NCI-H748 treated with DMSO at 0.1 percent for 48 hours (cell line): ENCODE measurements at places on chromosomes 12 and 14.
A peak's percentile ranks its signal among the peaks of the same experiment; 100 is the strongest.

DNA sequence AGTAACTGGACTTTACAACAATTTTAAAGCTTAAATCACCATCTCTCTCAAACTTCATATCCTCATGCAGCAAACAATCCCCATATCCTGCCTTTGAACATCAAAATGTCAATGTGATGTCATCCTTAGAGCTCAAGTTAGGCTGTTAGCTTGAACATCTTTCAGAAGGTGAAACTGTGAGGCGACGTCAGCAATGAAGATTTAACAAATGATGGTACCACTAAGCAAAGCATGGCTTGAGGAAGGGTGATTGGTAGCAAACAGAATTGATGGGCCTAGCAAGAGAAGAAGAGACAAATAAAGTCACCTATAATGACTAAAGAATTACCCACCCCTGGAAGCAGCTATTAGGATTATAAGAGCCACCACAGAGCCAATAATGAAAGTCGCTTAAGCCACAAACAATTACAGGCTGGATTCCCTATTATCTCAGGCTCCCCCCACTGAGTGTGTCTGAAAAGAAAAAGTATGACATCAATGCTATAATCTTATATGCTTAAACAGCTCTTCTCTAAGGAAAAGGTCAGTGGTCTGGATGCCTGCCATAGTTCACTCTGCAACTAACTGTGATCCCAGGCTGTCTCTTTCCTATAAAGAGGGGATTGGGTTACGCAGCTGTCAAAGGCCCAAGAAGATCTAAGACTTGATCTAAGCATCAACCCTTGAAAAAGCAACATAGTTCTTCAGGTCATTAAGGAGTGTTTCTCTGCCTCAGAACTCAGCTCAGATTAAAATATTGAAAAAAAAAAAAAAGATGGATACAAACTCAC, 18.1 kb downstream of the EGLN3 start:
- peak; percentile 68 for DNase-seq

- peak; percentile 75 for DNase-seq
Measured at GRCh38 chr12:109264095-109264942, 44.8 kb downstream of the FOXN4 start.

DNA sequence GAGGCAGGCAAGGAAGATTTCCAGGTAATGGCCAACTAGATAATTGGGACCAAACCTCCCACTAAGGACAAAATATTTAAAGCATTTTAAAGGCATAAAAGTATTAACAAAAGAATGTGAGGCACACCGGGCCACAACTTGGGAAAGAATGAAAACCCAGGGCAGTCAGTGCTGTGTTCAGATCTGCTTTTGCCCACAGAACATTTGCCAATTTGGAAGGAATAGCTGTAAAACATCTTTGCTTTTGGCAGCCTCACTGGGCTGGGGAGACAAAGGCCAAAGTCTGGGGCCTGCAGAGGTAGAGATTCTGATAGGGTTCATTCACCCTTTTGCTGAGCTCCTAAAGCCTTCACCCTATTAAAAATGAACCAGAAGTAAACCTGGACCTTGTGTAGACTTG, 82.3 kb downstream of the SYNE3 start:
- DNase-seq = no peak

GRCh38 chr12:96091833-96092232, 56.4 kb upstream of the LTA4H start:
- DNase-seq = no peak

DNA sequence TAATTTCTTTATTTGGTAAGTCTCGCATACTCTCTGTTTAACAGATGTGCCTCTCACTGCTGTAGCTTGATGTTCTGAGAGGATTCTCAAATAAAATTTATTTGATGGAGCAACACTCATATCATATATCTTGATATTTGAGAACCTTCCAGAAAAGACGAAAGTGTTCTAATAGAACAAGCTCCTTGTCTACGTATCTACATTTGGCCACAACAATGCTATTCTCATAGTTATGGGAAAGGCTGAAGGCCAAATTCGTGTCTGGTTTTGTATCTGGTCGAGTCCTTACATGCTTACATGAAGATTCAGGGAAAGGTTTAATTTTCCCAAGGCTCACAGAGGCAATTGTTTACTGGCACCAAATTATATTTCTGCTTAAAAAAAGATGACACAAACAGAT, 186.7 kb upstream of the SLC38A2 start:
- DNase-seq = no peak

GRCh38 chr14:68730348-68730747, 62.5 kb downstream of the ZFP36L1 start:
- no peak for DNase-seq

GRCh38 chr12:111444925-111445725, 39.4 kb downstream of the SH2B3 start:
- DNase-seq = no peak

DNA sequence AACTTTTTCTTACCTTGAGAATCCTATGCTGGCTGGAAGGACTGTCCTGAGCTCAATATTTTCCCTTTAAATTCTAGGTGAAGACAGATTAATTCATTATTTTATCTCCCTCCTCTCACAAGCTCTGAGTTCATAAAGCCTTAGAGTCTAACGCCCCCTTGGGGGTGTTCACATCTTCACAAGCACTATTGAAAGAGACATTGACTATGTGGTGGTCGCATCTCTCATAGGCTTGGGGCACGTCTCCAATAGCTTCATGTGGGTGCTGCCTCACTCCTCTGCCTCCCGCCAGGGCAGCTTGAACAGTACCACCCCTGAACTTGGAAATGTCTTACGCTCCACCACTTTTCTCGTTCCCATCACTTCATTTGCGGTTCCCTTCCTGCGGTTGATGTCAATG, 106.2 kb downstream of the UNC79 start:
- DNase-seq = no peak

- no peak for DNase-seq
Measured at GRCh38 chr14:71290960-71291466, 383.8 kb downstream of the PCNX1 start.

DNA sequence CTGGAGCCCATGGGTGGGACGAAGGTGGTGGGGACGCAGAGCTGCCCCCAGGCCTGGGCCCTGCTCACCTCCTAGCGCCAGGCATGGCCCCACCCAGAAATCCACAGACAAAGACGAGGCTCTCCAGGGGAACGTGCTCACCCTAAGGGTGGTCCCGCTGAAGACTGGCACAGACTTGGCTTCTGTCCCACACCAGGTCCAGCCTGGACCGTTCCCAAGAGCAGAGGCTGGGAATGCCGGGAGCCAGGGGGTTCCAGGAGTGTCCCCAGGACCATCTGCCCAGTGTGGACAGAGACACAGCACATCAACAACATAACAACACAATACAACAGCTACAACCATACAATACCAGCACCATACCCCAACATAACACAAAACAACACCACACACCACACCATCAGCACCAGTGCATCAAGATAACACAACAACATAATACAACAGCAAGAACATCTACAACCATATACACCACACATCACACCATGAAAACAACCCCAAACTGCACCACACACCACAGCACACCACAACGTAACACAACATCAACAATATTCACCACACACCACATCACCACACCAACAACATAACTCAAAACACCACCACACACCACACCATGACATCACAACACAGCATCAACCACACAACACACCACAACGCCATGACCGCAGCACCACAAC, 329.6 kb downstream of the ADGRD1 start:
- no peak for DNase-seq

DNA sequence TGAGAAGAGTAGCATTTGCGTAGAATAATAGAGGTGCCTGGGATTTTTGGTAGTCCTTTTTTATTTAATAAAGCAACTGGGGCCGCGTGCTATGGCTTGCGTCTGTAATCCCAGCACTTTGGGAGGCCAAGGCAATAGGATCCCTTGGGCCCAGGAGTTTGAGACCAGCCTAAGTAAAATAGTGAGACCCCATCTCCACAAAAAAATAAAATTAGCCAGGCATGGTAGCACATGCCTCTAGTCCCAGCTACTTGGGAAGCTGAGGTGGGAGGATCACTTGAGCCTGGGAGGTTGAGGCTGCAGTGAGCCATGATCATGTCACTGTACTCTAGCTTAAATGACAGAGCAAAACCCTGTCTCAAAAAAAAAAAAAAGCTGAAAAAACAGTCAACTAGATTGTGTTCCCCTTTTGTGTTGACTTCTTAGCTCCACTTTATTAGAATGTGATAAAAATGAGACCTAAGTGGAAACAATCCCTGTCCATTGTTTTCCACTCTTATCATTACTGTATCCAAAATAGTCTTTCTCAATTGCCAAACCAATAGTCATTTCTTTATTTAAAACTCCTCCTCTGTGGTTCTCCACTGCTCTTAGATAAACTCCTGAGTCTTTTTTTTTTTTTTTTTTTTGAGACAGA, 7.4 kb downstream of the PRKCH start:
- DNase-seq = no peak

DNA sequence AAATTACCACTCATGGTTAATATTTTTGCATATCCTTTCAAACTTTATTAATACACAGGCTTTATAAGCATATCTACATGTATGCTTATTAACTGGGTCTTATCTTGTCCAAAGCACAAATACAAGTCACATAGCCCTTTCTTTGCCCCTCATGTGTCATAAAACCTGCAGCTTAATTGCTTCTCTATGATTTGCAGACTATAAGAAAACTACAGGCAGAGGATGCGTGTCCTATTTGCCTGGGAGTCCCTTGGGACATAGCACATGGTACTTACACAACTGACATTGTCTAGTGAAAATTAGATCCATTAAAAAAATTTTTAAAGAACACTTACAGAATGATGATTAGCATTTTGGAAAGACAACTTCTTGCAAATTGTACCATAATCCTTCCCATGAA, 190.5 kb upstream of the PLEKHA5 start:
- DNase-seq = no peak

GRCh38 chr14:106201376-106201775, 675.0 kb downstream of the TMEM121 start:
- no peak for DNase-seq

GRCh38 chr14:91059576-91060350, 678 bp downstream of the RPS6KA5 start:
- peak; percentile 42 for DNase-seq

DNA sequence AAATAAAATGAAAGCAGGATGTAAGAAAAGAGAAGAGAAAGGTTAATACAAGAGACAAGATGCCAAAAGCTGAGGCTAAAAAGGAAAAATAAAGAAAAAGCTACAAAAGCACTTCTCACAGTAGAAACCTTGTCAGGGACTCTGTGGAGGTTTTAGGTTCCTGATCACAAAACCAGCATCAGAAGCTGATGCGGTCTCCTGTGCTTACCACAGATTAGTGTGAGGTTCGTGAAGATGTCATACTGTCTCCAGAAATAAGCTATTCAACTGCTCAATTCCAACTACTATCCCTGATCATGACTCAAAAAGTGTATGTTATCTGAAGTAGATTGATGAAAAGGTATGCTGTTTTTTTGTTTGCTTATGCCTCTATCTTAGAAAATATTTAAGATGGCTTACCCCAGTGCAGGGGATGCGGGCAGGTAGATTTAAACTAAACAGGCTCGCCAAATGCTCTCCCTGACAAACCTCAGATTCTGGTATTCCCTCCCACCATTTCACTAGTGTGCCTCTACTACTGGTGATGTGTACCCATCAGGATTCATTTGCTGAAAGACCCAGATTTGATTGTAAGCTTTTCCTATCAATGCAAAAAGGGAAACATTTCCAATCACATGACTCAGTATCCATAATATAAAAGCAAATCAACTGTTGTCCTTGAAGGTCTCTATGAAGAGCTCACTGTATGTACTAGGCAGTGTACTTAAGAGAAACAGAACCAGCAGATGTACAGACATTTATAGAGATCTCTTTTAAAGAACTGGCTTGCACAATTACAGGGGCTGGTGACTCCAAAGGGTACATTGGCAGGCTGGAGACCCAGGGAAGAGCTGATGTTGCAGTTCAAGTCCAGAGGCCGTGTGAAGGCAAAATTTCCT, 169.5 kb upstream of the FOXN3 start:
- no peak for DNase-seq

- no peak for DNase-seq
Measured at GRCh38 chr12:6996040-6996441, 22.2 kb downstream of the LPCAT3 start.

- no peak for DNase-seq
Measured at GRCh38 chr14:105204206-105204930, 23.3 kb upstream of the NUDT14 start.
